ENCODE measurements at places on chromosomes 5 and 9. TPM values are rescaled to one million over a fixed set of nuclear protein-coding genes. Genes with fewer than 3 reads are reported as not detected.

CCDC192 gene
- total RNA-seq, result not detected

CD72 gene
- total RNA-seq, result 0.19 TPM

C9 gene
- not detected for total RNA-seq

EGFL7 gene
- 51.0 TPM for total RNA-seq

C9orf43 gene
- 0.41 TPM for total RNA-seq

CDX1 gene
- total RNA-seq, result not detected

PDCD1LG2 gene
- total RNA-seq, result 0.19 TPM

TMEM232 gene
- not detected for total RNA-seq

CEL gene
- 0.88 TPM for total RNA-seq

ASPN gene
- total RNA-seq, result not detected

HEMGN gene
- total RNA-seq, result not detected

SCGB3A2 gene
- total RNA-seq, result not detected

AHRR gene
- total RNA-seq, result 4.9 TPM

PCDHGB1 gene
- 1.7 TPM for total RNA-seq

ANKRD20A1 gene
- 1.8 TPM for total RNA-seq

DRD1 gene
- total RNA-seq, result 0.24 TPM

NR5A1 gene
- not detected for total RNA-seq

ARSI gene
- total RNA-seq, result 34.3 TPM

ABO gene
- not detected for total RNA-seq

ZNF462 gene
- total RNA-seq, result 3.6 TPM

PDE4D gene
- 46.0 TPM for total RNA-seq

SLC26A2 gene
- total RNA-seq, result 58.9 TPM

DDX46 gene
- 90.0 TPM for total RNA-seq

BTF3 gene
- total RNA-seq, result 1,033 TPM

PDE6A gene
- 0.25 TPM for total RNA-seq

FOXD4 gene
- 0.34 TPM for total RNA-seq

NTNG2 gene
- 3.2 TPM for total RNA-seq

SV2C gene
- 0.02 TPM for total RNA-seq

SLC25A2 gene
- not detected for total RNA-seq

PCA3 gene
- not detected for total RNA-seq

SPINK6 gene
- total RNA-seq, result not detected

GABRA1 gene
- total RNA-seq, result not detected

IGFBPL1 gene
- 2.4 TPM for total RNA-seq

MBLAC2 gene
- 3.2 TPM for total RNA-seq

GLDC gene
- total RNA-seq, result 14.1 TPM

DMRT3 gene
- total RNA-seq, result not detected

CCDC180 gene
- total RNA-seq, result 0.38 TPM

HAPLN1 gene
- total RNA-seq, result not detected

PFN3 gene
- not detected for total RNA-seq

MYO10 gene
- 42.1 TPM for total RNA-seq

NMUR2 gene
- not detected for total RNA-seq

SOHLH1 gene
- not detected for total RNA-seq

CCDC152 gene
- total RNA-seq, result not detected

SPATA31A3 gene
- not detected for total RNA-seq

ANKRD34B gene
- total RNA-seq, result 0.25 TPM

SPATA31D4 gene
- total RNA-seq, result not detected

ZNF622 gene
- total RNA-seq, result 47.1 TPM

FABP6 gene
- total RNA-seq, result 1.1 TPM

Data from A549 treated with ZK216348 at 1 μM for 4 hours (cell line).